ENCODE measurements at places on chromosomes 7 and 10. TPM values are rescaled to one million over a fixed set of nuclear protein-coding genes. Genes with fewer than 3 reads are reported as not detected.

GRCh38 chr7:151340794-151341356 lies 737 bp upstream of the NUB1 start:
- DNase-seq, result no peak

- DNase-seq, result peak; percentile 65
Measured at GRCh38 chr7:35036361-35037171, 719 bp downstream of the DPY19L1 start.

The SUN3 gene
- not detected for total RNA-seq

DNA sequence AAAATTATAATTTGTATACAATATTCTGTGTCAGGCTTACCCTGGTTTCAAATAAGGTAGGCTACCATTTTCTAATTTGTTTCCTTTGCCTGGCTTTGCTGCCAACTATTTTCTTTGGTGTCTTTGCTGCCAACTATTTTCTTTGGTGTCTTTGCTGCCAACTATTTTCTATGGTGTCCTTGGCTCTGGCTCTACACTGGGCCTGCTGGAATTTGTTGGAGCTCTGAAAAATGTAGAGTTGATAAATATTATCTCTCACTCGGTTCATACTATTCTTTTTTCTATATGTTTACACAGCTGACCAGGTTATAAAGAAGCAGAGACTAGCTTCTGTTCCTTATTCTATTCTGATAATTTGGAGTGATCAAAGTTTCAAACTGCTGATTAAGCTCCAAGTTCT lies 768.0 kb upstream of the PHF14 start:
- DNase-seq, result no peak

DNA sequence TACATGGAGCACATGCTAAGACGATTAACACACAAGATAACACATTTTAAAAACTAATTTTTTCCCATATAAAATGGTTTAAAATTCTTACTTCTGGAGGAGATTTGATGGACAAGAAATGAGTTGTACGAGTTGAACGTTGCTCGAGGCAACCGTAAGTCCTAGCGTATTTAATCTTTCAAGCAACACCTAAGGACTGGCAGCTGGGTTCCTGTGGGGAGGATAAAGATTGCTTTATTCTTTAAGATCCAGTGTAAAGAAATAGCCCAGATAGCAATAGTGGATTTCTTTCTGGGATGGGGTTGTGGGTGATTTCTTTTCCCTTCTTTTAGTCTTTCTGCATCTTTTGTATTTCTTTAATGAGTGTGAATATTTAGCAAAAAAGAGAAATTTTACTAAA lies 9.8 kb downstream of the TBXAS1 start:
- no peak for DNase-seq

- peak; percentile 52 for DNase-seq
Measured at GRCh38 chr10:70558871-70559810, 43.4 kb downstream of the PRF1 start.

- no peak for DNase-seq
Measured at GRCh38 chr10:436911-437665, 252.4 kb downstream of the DIP2C start.

DNA sequence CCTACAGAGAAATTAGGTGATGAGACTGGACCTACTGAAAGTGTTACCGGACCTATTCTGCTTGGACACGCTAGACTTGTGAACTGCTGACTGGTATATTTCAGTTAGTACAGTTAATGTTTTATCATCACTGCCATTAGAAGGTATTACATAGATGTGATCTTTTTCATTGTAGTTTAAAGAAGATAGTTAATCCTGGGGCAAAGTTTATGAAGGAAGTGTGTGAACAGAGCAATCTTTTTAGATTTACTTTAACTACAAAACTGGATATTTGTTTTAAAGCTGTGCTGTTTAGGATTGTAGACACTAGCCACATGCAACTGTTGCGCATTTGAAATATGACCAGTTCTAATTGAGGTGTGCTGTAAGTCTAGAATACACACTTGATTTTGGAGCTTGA lies 446.7 kb downstream of the AUTS2 start:
- no peak for DNase-seq

- no peak for DNase-seq
Measured at GRCh38 chr7:67896721-67897120, 900.1 kb downstream of the TYW1 start.

DNA sequence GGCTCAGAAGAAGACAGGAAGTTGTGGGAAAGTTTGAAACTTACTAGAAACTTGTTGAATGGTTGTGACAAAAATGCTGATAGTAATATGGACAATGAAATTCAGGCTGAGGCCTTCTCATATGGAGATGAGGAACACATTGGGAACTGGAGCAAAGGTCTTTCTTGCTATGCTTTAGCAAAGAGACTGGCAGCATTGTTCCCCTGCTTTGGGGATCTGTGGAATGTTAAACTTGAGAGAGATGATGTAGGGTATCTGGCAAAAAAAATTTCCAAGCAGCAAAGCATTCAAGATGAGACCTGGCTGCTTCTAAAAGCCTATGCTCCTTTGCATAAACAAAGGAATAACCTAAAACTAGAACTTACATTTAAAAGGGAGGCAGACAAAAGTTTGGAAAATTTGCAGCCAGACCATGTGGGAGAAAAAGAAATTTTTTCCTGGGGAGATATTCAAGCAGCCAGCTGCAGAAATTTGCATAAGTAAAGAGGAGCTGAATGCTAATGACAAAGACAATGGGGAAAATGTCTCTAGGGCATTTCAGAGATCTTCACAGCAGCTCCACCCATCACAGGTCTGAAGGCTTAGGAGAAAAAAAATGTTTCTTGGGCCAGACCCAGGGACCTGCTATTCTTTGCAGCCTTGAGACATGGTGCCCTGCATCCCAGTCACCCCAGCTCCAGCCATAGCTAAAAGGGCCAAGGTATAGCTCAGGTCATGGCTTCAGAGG lies 16.5 kb upstream of the KCND2 start:
- DNase-seq, result no peak

GRCh38 chr10:29598851-29599311 lies 35.9 kb downstream of the SVIL start:
- DNase-seq, result peak; percentile 47

The CPED1 gene
- total RNA-seq, result 3.7 TPM

DNA sequence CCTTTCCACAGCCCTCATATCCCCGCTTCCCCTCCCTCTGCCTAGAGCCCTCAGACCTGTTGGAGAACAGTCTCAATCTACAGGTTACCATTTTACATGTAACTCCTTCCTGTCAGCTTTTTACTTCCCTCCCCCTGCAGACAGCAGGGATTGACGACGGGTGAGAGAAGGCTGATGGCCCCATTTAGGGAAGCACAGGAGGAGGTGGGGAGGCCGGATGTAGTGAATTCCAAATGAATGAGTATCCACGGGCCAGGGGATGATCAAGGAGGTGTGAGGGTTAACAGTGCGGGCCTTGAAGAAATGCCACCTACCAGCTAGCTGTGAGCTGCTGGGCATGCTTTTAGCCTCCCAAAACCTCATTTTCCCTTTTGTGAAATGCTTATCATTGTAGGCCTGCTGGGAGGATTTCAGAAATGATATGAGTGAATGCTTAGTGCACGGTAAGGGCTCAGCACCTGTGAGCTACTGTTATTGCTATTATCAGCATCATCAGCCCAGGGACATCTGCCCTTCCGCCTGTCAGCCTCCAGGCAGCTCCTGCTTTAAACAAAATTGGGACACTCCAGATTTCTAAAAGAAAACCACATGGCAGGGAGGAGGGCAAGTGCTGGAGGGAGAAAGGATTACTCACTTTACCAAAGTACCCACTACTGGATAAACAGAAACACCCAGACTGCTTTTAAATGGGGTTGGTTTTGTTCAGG lies 6.5 kb upstream of the NANOS1 start:
- peak; percentile 33 for DNase-seq

GRCh38 chr10:93758891-93759410 lies 1.2 kb downstream of the LGI1 start:
- DNase-seq, result no peak

- DNase-seq, result no peak
Measured at GRCh38 chr10:113093188-113094113, 143.4 kb downstream of the TCF7L2 start.

GRCh38 chr10:31136930-31137885 lies 105.5 kb upstream of the ZNF438 start:
- no peak for DNase-seq

- no peak for DNase-seq
Measured at GRCh38 chr7:153392726-153393125, 633.2 kb downstream of the ACTR3B start.

The SPRN gene
- not detected for total RNA-seq

Data from MG63 (cell line).